ENCODE measurements at places on chromosomes 11 and 22.
A peak's percentile ranks its signal among the peaks of the same experiment; 100 is the strongest.

- no peak for DNase-seq
Measured at GRCh38 chr11:33448461-33449130, 191.4 kb downstream of the HIPK3 start.

DNA sequence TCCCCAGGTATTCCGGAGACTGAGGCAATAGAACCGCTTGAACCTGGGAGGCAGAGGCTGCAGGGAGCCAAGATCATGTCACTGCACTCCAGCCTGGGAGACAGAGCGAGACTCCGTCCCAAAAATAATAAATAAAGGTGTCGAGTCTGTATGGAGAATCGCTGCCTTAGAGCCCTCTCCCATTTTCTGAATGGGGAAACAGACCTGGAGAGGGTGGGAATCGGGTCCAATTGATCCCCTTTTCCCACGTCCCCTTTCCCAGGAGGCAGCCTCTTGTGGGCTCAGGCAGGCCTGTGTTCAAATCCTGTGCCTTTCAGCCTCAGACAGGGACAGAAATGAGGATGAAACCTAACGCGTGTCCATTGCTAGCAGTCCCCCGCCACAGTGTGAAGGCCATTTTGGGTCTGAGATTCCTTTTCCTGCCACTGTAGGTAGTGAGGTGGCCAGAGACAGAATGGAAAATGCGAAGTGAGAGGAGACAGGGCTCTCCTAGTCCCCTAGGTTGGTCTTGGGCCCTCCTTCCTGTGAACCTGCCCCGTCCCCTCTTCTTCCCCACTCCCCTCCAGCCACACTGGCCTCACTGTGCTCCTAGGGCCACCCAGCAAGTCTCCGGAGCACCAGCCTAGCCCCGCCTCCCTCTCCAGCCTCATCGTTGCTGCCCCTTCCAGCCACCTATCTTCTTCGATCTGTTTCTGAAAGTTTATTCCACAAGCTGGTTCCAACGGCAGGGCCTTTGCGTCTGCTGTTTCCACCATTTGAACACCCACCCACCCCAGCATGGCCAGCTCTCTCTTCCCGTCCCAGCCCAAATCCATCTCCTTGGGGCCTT lies 2.7 kb upstream of the POLDIP3 start:
- DNase-seq: no peak

- no peak for DNase-seq
Measured at GRCh38 chr11:43834286-43834685, 46.3 kb upstream of the ALKBH3 start.

DNA sequence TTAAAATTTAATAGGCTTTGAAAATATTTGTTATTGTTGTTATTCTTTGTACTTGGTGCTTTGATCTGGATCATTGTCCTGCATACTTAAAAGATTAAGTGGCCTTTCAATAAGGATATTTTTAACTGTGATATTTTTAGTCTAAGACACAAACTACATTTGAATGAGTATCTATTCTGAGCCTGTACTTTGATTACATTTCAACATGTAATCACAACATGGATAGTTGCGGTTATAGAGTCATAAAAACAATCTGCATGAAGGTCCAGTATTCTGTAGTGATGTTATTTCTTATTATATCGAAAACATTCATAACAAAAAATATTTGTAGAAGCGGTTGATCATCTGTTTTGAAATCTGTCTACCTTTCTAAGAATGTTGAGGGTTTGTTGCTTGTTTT lies 58.6 kb downstream of the HIPK3 start:
- no peak for DNase-seq

- DNase-seq: peak; percentile 28
Measured at GRCh38 chr11:84800755-84801346, 826.3 kb downstream of the DLG2 start.

DNA sequence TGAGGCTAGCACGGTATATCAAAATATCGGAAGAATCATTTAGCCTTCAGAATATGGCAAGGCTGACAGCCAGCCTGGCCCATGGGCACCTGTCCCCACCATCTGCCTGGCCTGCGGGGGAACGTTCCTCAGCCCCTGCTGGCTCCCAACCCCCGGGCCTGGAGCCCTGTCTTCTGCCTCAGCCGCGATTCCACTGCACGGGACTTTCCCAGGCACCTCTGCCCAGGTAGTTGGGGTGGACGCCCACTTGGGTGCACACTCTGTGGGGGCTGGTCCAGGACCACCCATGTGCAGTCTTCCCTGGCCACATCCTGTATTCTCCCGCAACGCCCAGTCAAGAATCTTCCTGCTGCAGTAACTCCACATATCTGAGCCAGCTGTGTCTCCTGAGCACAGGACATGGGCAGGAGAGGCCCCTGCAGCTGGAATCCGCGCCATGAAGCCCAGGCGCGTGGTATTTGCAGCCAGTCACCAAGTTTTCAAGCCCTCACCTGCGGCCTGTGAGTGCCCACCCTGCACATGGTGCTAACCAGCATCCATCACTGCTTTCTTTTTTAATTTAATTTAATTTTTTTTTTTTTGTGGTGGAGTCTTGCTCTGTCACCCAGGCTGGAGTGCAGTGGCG lies 77.9 kb downstream of the KCNQ1 start:
- no peak for DNase-seq

DNA sequence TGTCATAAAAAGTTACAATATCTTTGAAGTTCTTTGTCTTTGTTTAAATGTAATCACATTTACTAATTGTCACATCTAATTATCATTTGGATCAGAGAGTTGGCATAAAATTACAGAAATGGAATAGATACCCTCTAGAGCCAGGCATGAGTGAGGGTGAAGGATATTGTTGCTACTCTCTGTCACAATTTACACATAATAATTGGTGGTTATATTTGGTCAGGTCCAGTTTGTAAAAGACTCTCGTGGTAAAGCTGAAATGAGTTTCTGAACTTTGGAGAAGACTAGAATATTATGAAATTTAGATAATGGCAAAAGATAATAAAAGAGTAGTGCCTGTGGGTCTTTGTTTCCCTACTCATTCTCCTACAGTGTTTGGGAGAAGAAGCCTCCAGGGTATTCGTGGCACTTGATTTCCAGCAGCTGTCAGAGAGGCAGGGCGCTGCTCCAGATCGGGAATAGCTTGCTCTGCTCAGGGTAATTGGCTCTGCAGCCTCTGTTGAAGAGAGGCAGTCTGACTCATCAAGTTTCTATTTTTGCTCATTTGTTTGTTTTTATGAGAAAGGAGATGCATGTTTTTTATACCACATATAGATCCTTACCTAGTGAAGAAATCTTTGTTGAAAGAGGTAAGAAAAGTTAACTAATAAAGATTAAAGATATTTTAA lies 349.9 kb downstream of the CNTN5 start:
- peak; percentile 11 for DNase-seq

DNA sequence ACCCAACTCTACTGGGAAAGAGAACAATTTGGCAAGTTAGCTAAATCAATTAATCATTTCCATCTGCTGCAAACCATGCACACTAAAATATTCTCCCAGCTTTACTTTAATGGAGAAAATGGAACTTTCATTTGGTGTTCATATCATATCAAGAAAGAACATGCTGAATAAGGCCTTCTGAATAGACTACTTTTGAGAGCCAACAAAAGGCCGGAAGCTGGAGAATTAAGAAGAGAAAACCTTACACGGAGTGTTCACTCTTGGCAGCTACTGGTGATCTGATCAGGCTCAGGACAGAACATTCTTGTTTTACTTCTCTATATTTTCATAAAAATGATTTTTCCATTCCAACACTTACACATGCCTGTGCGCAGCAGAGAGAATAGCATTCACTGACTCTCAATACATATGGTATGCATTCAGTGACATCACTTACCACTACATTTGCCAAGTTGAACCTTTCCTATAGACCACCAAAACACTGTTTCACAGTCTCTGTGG lies 165.3 kb downstream of the TTC28 start:
- no peak for DNase-seq

DNA sequence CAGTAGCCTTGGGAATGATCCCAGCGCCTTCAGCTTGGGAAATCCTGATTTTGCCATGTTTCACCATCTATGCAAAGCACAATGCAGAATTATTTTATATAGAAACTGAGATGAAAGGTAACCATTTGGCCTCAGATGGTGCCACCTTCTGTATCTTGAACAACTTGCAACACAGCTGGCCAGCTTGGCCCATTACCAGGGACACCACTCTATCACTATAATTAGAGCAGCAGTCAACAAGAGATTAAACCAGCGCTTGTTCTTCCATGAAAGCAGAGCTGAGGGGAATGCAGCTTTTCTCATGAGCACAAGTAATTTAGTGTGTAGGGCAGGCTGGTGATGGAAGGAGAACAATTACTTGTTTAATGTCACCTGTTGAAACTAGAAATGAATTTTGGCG lies 6.7 kb upstream of the ZDHHC13 start:
- no peak for DNase-seq

DNA sequence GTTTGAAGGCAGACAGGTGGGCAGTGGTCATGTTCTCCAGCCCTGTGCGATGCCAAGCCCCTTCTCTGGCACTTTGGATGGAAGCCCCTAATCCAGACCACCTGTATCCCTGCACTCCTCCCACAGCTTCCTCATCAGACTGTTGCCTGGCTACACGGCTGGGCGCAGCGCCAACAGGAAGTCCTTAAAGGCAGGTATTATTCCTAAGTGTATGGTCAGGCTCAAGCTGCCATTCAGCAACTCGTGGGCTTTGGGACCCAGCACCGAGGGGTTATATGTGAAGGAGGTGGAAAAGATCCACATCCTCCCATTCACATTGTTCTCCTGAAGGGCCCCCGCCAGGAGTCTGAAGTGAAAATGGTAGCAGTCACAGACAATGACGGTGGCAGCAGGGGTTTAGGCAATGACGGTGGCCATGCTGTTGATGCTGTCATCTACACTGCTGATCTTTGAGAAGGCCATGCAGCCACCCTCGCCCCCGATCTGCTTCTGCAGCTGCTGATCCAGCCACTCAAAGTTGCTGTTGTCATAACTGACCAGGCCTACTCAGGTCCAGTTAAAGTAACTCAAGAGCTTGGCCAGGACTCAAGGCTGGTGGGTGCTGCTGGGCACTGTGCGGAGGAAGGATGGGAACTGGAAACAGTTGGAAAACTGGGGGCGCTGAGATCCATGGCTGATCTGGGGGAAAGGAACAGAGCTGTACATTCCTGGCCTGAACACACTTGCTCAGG lies 27.7 kb downstream of the OR6Q1 start:
- no peak for DNase-seq

DNA sequence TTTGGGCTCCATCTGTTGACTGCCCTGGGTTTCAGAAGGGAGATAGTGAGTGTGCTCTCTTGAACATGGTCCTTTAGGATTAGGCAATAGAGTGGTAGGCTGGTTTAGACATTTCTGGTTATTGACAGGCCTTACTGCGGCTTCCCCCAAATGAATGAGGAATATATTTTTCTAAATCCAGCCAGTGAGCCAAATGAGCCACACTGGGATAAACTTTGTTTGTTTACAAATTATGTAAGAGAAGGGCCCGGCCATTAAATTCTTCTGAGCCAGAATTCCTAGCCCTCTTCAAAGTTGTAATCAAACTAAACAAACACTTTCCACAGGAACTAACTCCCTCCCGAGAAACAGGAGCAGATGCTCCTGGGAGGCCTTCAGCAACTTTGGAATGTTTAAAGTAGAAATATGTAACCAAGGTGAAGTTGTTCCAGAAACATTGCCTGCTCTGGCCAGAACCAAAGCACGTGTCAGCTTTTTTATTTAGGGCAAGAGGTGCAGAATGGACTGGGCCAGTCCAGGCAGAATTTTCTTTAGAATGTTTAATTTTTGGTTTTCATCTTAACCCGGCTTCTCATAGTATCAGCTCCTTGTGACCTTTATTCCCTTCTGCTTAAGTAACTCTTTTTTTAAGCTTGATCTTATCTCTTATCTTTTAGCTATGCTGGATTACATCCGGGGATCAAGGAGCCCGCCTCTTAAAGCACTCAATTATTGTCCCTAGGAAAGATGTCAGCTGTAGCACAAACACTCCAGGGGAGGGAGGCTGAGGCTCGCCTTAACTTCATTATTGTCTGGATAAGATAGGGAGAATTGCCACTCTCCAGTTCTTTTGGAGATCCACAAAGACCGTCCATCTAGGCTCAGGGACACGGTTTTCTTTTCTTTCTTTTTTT lies 28.7 kb downstream of the ZNRF3 start:
- no peak for DNase-seq

GRCh38 chr11:114244726-114245394 lies 51.3 kb upstream of the NNMT start:
- no peak for DNase-seq

- no peak for DNase-seq
Measured at GRCh38 chr11:111733611-111734088, 32.5 kb downstream of the PPP2R1B start.

GRCh38 chr22:19885841-19886592 lies 31.3 kb upstream of the GNB1L start:
- DNase-seq: no peak

All from AG09309 (cell line).